Caki2 (cell line): ENCODE measurements at places on chromosomes 2 and 18.

DNA sequence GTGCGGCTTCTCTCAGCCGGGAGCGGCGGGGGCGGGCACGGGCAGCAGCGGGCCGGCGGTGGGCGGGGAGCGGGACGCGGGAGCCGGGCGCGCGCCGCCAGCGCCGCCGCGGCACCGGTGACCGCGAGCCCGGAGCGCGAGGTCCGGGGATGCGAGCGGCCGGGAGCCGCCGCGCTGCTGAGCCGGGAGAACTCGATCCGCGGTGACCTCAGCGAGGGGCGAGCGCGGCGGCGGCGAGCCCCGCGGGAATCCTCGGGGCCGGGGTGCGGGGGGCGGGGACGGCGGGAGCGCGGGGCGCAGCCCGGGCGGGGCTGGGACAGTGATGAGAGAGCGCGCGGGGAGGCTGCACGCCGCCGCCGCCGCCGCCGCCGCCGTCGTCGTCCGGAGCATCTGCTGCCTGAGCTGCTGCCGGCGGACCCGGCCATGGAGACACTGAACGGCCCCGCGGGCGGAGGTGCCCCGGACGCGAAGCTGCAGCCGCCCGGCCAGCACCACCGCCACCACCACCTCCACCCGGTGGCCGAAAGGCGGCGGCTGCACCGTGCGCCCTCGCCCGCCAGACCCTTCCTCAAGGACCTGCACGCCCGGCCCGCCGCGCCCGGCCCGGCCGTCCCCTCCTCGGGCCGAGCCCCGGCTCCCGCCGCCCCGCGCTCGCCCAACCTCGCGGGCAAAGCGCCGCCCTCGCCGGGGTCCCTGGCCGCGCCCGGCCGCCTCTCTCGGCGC lies at the start of gene MTCL1:
TSS of gene MTCL1 (plus strand) at position 319 of the 723 bp plus-strand sequence. CDS start at position 424, 105 bp downstream.
- DNase-seq: peak; percentile 57

- peak; percentile 70 for DNase-seq
These were observed 5.2 kb downstream of the CCL20 start for GRCh38 chr2:227818675-227819397.

- no peak for DNase-seq
These were observed 20.1 kb downstream of the SERPINB12 start for GRCh38 chr18:63562284-63562683.

- no peak for DNase-seq
These were observed 324.4 kb downstream of the ALK start for GRCh38 chr2:29597035-29597434.

- no peak for DNase-seq
These were observed 214.5 kb upstream of the SLC8A1 start for GRCh38 chr2:40666398-40666797.

DNA sequence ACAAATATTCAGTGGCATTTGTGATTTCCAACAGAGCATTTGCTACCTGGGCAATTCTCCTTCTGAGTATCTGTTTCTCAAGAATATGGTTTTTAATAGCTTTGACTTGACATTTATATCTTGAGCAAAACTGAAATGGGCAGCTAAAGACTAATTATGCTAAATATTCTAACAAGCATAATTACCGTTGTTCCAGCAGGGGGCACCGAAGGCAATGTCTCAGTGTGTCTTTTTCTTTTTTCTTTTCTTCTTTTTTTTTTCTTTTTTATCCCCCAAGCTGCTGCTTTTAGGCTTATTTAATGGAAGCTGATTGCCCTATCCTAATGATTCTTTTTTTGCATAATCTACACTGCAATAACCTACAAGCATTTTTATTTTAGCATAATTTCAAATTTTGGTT lies 138.9 kb upstream of the NABP1 start:
- peak; percentile 14 for DNase-seq

DNA sequence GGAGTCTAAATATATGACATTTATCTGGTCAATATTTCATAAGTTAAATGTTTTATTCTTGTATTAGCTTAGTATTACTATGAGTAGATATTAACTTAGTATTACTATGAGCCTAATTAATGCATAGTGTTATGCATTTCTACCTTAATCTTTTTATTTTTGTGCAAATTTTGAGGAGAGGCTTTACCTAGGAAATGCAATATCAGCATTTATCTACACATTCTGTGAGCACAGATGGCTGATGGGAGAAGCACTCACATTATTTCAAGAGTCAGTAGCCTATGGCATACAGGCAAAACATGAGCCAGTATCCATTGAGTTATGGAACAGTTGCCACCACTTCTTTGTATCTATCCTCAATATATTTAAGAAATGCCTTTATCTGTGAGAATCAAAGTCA lies 404.6 kb upstream of the KCNJ3 start:
- no peak for DNase-seq

GRCh38 chr2:241563981-241564595 lies 5.5 kb downstream of the BOK start:
- no peak for DNase-seq

- no peak for DNase-seq
These were observed 105.2 kb downstream of the SEPTIN10 start for GRCh38 chr2:109508556-109508955.

DNA sequence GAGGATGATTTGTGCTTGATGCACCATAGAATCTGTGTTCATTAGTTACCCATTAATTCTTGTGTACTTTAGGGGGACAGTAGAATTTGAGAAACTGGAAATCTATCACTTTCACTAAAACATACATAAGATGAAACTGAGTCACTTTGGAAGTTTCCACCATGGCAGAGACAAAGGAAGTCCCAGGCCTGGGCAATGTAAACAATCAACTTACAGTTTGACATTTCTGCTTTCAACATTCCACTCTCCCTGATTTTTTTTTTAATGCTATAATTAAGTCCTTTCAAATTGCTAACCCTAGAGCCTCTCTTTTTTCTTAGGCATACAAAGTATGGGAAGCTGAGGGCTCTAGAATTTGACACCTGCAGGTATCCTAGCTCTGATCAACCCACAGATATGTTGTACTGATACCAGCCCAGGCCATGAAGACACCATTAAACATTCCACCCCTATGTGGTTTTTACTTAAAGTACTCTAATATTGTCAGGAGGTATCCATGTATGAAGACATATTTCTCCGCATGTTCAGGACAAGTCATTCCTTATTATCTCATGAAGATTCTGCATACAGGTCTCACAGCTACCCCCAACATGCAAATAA lies 88.5 kb upstream of the GLS start:
- DNase-seq: no peak

- no peak for DNase-seq
These were observed 30.5 kb downstream of the B3GNT7 start for GRCh38 chr2:231425811-231426703.

DNA sequence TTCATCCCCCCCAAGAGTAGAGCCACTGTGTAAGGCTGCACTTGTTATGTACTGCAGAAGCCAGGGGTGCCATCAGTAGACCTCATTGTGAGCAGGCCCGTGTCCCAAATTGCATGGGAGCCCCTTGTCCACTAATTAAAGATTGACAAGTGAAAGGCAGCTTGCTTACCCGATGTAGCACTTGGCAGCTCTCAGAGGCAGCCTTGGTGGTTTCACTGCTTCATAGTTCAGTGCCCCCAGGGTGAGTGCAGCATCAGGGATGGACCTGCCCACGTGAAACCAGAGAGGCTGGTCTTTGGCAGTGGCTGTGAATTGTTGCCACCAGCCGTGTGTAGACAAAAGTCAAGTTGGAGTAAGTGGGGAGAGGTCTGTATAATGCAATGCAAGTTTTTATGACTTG lies 13.3 kb downstream of the TUBB6 start:
- peak; percentile 45 for DNase-seq

- no peak for DNase-seq
These were observed 108.1 kb upstream of the SLC1A4 start for GRCh38 chr2:64881037-64881492.

- DNase-seq: peak; percentile 48
These were observed 200.3 kb upstream of the ID2 start for GRCh38 chr2:8481463-8482009.

DNA sequence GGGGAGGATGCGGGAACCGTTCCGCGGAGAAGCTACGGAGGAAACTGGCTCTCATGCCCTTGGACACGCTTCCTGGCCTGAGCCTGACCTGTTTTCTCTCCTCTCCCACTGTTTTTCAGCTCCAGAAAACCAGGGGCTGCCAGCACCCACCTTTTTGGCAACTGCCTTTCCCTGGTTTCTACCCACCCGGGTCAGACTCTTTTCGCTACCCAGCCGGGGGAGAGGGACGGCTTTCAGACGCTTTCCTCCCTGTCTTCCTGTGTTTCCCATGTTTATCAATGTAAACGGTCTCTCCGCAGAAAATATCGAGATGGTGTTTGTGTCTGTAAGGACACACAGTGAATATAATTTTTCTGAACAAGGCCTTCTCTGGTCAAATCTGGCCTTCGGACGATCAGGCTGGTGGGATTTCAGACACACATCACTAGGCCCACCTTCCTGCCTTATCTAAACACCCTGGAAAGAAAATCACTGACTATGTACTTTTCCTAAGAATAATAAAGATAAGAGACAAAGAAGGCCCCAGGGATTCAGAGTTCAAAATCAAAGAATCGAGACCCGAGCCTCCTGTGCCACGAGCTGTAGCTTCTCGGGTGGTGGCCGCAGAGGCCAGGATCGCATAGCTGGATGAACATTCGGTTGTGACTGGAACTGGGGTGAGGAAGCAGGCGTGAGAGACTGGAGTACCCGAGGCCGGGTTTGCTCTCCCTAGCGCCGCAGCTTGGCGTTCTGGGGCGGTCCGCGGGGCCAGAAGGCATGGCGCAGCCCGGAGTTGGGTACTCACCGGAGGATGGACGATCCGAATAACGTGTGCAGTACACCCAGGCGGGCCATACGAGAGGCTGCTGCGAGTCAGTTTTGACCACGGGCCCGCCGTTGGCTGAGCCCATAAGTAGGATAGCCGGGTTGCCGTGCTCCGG lies 1.7 kb downstream of the EN1 start:
- DNase-seq: peak; percentile 17

DNA sequence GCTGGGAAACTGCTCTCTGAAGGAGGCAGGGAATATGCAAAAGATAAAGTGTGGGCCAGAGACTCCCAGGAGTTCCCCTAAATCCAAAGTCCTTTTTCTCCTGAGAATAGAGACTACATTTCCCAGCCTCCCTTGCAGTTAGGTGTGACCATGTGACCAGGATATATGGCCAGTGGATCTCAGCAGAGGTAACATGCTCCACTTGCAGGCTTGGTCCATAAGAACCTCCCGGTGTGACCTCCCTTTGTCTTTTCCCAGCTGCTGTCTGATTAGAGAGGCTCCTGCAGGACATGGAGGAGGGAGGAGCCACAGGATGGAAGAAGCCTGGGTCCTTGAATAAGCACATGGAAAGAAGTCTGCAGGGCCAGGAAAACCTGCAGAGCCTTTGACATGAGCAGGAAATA lies 76.2 kb downstream of the TGFA start:
- DNase-seq: no peak

- DNase-seq: no peak
These were observed 81.4 kb downstream of the COBLL1 start for GRCh38 chr2:164760179-164760578.

GRCh38 chr2:39469807-39470206 lies 32.7 kb upstream of the MAP4K3 start:
- DNase-seq: no peak
